Activated CD8-positive, alpha-beta memory T cell treated with anti-CD3 and anti-CD28 coated beads for 24 hours (primary cell): ENCODE measurements at places on chromosomes 4 and X.

DNA sequence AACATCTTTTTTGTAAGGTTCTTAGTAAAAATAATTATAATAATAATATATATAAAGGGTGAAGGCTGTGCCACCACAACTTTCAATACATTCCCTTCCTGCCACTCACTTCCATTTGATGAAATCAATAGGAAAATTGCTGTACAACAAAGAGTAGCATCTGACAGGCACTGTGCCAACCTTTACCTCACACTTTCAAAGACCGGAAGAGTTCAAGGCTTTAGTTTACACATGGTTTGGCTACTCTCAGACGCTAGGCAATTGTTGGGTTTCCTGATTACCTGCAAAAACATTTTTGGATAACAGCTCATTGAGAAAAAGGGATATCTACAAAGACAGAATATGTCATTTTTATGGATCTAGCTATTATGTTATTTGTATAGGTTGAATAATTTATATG is 5.5 kb upstream of the ING2 start:
- DNase-seq, result no peak

DNA sequence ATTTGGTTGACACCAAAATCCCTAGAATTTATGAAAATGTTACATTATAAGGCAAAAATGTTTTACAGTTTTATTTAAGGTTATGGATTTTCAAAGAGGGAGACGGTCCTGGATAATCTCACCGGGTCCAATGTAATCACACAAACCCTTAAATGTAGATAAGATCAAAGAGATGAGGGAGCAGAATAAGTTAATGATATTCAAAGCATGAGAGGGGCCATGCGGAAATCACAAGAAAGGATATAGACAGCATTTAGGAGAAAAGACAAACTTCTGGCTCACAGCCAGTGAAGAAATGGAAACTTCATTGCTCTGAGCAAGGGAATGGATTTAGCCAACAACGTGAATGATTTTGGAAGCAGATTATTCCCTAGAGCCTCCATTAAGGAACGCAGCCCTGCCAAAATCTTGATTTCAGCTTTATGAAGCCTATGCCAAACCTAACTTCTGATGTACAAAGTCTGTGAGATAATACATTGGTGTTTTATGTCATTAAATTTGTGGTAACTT is 684.4 kb upstream of the GNPDA2 start:
- no peak for DNase-seq

- peak; percentile 72 for DNase-seq
Observed at GRCh38 chr4:6942238-6942800, 32.7 kb downstream of the TBC1D14 start.

DNA sequence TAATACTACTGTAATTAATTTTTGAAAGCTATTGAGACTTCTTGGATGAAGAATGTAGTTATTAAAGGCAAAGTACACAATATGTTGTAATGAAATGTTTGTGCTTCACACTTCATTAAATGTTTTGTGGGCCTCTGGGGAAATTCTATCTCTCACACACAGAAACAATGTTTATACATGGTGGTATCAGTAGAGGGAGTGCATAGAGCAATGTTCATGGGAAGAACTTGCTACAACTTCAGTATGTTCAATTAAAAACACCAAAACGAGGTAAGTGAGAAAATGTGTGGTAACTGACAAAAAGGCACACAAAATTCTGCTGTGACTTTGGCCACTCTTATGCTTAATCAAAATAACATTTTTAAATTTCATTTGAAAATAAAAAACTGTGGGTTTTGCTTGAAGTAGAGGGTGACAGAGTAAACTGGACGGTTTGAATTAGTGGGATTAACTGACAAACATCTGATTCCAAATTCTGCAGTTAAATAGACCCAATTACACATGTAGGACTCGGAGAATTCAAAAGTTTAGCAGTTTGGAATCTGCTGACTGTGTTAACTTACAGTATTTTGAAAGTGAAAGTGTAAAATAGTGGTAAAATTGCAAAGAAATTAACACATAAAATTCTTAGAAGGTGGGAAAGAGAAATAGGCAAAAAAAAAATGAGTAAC is 111.4 kb upstream of the TTC29 start:
- no peak for DNase-seq

- no peak for DNase-seq
Observed at GRCh38 chr4:186297013-186297645, 31.1 kb downstream of the F11 start.

GRCh38 chr4:40608628-40609027 is 21.0 kb downstream of the RBM47 start:
- DNase-seq, result no peak

GRCh38 chr4:137775701-137776100 is 243.4 kb upstream of the PCDH18 start:
- DNase-seq, result no peak

DNA sequence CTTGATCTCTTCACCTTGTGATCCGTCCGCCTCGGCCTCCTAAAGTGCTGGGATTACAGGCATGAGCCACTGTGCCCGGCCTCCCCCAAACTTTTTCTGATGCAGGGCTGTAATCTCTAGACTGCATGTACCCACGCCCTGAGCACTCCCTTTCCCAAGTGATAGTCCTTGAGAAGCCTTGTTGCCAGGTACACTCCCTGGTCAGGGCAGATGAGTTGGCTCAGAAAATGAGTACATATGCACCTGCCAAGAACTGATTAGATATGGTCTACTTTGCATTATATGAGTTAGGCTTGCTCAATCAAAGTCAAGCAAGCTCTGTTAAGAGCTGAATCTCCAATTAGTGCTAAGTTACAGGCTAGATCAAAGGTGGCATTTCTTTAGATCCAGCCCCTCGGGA is 20.3 kb downstream of the APOO start:
- DNase-seq, result no peak

- no peak for DNase-seq
Observed at GRCh38 chr4:133377286-133377685, 228.2 kb downstream of the PCDH10 start.

- DNase-seq, result no peak
Observed at GRCh38 chr4:144562019-144562705, 83.8 kb upstream of the HHIP start.

- DNase-seq, result no peak
Observed at GRCh38 chr4:37561803-37562207, 124.4 kb downstream of the RELL1 start.

DNA sequence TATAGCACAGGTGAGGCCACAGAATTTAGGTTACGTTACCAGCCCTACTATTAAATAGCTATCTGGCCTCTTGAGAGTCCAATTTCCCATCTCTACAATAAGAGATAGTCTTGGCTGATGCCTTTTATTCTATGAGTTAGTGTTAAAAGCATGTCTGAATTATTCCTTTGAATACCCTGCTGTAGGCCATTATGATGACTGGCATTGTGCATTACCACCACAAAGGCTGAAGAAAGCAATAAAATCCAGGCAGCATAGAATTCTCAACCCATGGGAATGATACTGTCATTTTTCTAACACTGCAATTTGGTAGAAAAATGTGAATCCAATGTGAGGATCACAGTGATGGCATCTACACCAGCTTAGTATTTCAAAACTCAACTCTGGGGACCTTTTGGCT is 51.4 kb downstream of the OTC start:
- no peak for DNase-seq

DNA sequence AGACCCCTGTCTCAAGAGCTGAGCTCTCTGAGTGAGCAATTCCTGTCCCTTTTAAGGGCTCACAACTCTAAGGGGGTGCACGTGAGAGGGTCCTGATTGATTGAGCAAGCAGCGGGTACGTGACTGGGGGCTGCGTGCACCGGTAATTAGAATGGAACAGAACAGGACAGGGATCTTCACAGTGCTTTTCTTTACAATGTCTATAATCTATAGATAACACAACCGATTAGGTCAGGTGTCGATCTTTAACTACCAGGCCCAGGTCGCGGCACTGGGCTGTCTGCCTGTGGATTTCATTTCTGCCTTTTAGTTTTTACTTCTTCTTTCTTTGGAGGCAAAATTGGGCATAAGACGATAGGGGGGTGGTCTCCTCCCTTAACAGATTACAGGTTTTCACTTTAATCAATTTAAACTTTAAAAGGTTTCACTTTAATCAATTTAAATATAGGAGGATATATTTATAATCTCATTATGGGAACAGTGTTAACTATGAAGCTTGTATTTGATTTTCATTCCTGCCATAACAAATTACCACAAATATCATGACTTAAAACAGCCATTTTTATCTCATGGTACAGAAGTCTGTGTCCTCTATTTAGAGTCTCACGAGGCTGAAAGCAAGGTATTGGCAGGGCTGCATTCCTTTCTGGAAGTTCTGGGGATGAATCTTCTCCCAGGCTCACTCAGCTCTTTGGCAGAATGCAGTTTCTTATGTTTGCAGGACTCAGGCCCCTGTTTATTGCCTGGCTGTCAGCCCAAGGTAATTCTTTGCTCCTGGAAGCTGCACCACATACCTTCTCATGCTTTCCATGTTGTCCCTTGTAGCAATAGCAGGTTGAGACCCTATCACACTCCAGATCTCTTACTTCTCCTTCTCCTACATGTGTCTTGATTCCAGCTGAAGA is 5.2 kb downstream of the SPATA4 start:
- DNase-seq, result no peak

GRCh38 chr4:145879598-145879997 is 59.0 kb downstream of the ZNF827 start:
- DNase-seq, result no peak

DNA sequence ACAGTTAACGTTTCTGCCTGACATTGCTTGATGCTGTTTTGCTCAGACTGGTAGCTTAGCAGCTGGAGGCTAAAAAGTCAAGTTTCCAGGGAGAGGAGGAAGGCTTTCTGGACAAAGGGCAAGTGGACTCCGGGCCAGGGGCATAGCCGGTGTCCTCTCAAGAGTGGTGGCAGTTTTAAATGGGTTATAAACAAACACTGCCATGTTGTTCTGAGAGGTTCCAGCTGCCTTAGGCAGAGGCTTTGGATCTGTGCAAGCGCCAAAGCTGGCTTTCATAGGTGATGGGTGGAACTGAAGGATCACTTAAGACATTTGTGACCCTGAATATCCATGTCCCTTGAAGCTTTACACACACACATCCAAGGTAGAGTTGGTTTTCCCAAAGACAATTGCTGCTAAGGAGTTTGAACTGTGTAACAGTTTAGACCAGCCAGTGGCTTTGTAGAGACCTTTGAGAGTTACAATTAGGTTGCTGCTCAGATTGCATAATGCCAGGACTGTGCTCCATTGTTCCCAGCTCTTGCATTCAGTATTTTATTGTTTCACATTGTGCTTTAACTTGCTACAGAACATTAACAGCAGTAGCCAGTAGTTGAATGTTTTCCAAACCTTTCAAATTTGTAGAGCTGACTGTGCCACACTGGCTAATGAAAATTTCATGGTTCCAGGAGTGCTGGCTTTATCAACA is 54.1 kb upstream of the AP1S2 start:
- DNase-seq, result no peak

- no peak for DNase-seq
Observed at GRCh38 chrX:2609431-2610238, 81.5 kb upstream of the CD99 start.

DNA sequence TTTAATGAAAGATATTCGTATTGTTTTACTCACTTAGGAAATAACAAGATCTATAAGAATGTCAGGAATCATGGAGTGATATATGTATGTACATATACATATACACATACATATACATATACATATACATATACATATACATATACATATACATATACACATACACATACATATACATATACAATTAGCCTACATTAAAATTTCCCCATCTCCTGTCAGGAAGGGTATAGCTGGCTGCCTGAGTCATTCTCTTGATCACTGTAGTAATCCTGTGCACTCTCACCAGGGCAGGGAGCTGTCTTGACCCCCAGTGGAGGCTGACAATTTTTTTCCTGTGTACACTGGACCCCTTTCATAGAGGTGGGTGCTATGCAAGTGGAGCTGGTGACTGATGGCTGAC is 23.3 kb upstream of the MAGEA11 start:
- DNase-seq, result no peak

- DNase-seq, result no peak
Observed at GRCh38 chr4:185764876-185765275, 47.1 kb downstream of the SORBS2 start.

- no peak for DNase-seq
Observed at GRCh38 chr4:113327494-113327893, 278.0 kb downstream of the ANK2 start.

- peak; percentile 57 for DNase-seq
Observed at GRCh38 chrX:154123241-154124219, 20.5 kb upstream of the OPN1LW start.

GRCh38 chr4:1187182-1187581 is 14.8 kb upstream of the SPON2 start:
- DNase-seq, result peak; percentile 56

DNA sequence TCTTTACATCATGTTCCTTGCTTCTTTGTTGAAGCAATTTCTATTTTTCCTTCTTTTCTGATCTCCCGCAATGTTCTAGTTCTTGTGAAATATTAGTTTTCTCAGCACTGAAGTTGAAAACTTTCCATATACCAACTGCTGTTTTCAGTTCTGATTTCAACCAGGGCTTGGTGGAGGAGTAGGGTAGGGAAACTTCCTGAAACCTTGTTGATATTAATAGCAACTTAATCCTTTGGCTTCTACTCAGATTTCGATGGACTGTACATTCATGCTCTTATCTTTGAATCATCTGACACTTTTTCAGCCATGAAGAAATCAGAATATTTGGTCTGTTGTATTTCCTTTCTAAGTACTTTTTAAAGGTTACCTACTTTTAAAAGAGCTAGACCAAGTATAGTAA is 315.8 kb downstream of the RPA4 start:
- DNase-seq, result no peak

DNA sequence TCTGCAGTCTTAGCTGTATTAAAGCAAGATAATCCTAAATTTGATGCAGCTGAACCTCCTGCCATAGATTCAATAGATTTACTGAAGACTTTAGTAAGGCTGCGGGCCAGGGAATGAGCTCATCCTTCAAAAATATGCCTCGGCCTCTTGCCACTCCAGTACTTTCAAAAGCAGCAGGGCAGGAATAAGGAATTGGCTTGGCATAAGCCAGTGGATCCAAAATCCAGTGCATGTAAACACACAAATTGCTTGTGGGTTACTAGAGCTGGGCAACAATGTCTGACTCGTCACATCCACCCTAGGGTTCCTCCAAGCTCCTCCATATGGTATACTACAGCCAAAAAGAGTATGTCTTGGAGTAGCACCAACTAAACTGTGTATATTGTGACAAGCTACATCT is 165.0 kb downstream of the AMELX start:
- DNase-seq, result no peak

DNA sequence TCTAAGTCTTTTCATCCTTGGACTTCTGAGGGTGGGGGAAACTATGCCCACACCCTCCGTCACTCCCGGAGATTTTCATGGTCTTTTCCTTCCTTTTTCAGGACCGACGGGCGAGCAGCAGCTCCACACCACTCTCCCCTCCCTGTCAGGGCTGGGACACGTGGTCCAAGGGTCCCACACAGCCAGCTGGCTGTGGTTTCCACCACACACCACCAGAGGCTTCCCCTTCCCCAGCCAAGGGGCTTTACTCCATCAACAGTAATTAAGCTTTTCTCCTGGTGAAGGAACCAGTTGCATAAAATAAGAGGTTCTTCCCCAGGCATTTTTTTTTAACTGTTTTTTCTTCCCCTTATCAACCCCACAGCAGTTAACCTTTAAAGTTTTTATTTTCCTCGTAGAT is 453.9 kb downstream of the GPAT3 start:
- no peak for DNase-seq
